ENCODE measurements at places on chromosomes 2 and 18. TPM values are rescaled to one million over a fixed set of nuclear protein-coding genes. Genes with fewer than 3 reads are reported as not detected.
A peak's percentile ranks its signal among the peaks of the same experiment; 100 is the strongest.

DNA sequence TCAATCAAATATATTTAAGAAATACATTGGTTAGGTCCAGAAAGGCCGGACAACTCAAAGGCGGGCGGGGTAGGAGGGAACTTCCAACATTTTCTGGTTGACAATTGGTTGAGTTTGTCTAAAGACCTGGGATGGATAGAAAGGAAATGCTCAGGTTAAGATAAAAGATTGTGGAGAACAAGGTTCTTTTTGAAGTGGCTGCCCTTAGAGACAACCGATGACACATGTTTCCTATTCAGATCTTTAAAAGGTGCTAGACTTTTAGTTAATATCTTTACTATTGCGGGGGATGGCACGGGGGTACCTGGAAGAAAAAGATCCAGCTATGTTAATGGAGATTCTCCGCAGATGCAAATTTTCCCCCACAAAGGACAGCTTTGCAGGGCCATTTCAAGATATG, 10.0 kb upstream of the AP1S3 start:
- no peak for DNase-seq
- no peak overlapping the region for H3K4me3 ChIP-seq
- no peaks in the 10 kb centered on the region for H3K36me3 ChIP-seq
- H3K27ac ChIP-seq: no peak overlapping the region
- no peaks in the 10 kb centered on the region for H3K27me3 ChIP-seq
- H3K4me1 ChIP-seq: no peaks in the 10 kb centered on the region

- no peak for DNase-seq
- no peaks in the 10 kb centered on the region for H3K36me3 ChIP-seq
- H3K4me1 ChIP-seq: no peaks in the 10 kb centered on the region
- H3K4me3 ChIP-seq: no peak overlapping the region
These were observed 43.2 kb downstream of the SLC5A7 start for GRCh38 chr2:108029496-108029895.

GRCh38 chr2:187826023-187826422, 271.8 kb upstream of the TFPI start:
- no peaks in the 10 kb centered on the region for H3K36me3 ChIP-seq
- H3K27me3 ChIP-seq: no peaks in the 10 kb centered on the region
- H3K4me3 ChIP-seq: no peak overlapping the region
- DNase-seq: no peak
- no peaks in the 10 kb centered on the region for H3K4me1 ChIP-seq
- no peak overlapping the region for H3K27ac ChIP-seq

- no peak overlapping the region for H3K4me3 ChIP-seq
- peak; percentile 34 for DNase-seq
- H3K4me1 ChIP-seq: no peaks in the 10 kb centered on the region
- H3K36me3 ChIP-seq: peaks cover 20% of the 10 kb centered on the region
- H3K27ac ChIP-seq: peak overlapping the region; percentile 1
These were observed 166.9 kb downstream of the ARHGAP15 start for GRCh38 chr2:143296089-143296488.

The SLC9A4 gene
- polyA plus RNA-seq: not detected

The STON1 gene
- 0.94 TPM for polyA plus RNA-seq

The ATRAID gene
- polyA plus RNA-seq: 117 TPM
